ENCODE measurements at places on chromosomes 3 and 15. TPM values are rescaled to one million over a fixed set of nuclear protein-coding genes. Genes with fewer than 3 reads are reported as not detected.

DNA sequence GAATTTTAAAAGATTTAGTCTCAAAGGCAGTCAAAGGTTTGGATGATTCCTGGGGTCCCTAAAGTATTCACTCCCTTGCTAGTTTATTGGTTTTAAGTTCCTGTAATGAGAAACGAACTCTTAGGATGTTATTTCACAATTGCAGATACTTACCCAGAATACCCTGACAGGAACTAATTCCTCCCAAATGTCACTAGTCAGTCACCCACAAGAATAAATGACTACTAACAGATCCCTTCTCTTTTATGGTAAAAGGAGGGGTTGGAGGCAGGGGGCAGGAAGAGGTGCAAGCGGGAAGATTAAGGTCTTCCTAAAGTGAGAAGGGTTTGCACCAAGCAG is 174.2 kb upstream of the SLC2A2 start:
- no peaks in the 10 kb centered on the region for H3K27me3 ChIP-seq
- no peak for DNase-seq
- H3K4me3 ChIP-seq = no peak overlapping the region
- H3K27ac ChIP-seq = peak overlapping the region; percentile 50
- peaks cover 18% of the 10 kb centered on the region for H3K4me1 ChIP-seq
- no peaks in the 10 kb centered on the region for H3K36me3 ChIP-seq

GRCh38 chr3:32316319-32316718 is 75.3 kb upstream of the CMTM7 start:
- no peaks in the 10 kb centered on the region for H3K36me3 ChIP-seq
- H3K27me3 ChIP-seq = no peaks in the 10 kb centered on the region
- DNase-seq = no peak
- H3K27ac ChIP-seq = no peak overlapping the region
- no peak overlapping the region for H3K4me3 ChIP-seq

GRCh38 chr15:38895326-38896255 is 331.0 kb upstream of the RASGRP1 start:
- DNase-seq = no peak
- no peak overlapping the region for H3K4me3 ChIP-seq
- H3K27me3 ChIP-seq = no peaks in the 10 kb centered on the region
- H3K4me1 ChIP-seq = no peaks in the 10 kb centered on the region
- no peak overlapping the region for H3K27ac ChIP-seq

- peak; percentile 39 for DNase-seq
- no peak overlapping the region for H3K27ac ChIP-seq
- no peak overlapping the region for H3K4me3 ChIP-seq
- no peaks in the 10 kb centered on the region for H3K4me1 ChIP-seq
Measured at GRCh38 chr3:177410730-177411129, 213.4 kb upstream of the TBL1XR1 start.

DNA sequence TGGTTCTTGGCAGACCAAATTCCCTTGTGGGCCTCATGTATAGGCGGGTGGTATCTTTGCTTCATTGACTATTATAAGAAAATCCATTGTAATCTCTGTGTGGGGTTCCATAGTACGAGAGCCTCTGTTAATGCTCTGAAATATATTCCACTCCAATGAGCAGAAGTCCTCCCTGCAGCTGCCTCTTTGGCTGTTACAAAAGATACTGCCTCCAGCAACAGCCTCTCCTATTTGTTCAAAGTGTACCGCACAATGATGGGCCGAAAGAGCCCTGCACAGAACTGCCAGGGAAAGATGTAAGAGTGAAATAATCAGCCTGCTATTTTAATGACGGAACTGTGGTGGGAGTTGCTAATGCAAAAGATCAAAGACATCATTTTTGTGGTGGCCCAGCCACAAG is 48.9 kb downstream of the GRK7 start:
- no peak overlapping the region for H3K27ac ChIP-seq
- no peak for DNase-seq
- no peaks in the 10 kb centered on the region for H3K27me3 ChIP-seq
- no peaks in the 10 kb centered on the region for H3K36me3 ChIP-seq
- peaks cover 2% of the 10 kb centered on the region for H3K4me1 ChIP-seq

DNA sequence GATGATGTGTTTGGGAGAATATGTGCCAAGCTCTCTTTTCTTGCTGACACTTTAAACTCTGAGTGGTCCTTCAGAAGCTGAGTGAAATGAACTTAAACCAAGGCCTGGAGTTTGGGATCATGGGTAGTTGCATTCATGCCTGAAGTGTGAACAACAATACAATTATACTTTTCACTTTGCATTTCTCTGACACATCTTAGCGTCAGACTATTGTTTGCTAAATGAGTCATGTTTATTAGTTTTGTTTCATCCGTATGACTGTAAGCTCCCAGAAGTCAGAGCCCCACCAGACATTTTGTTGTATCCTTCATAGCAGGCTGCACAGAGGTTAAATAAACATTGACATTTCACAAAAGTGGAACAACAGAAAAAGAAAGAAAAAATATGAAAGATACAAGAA is 542.6 kb downstream of the TUSC7 start:
- H3K4me3 ChIP-seq = no peak overlapping the region
- H3K4me1 ChIP-seq = no peaks in the 10 kb centered on the region
- no peak overlapping the region for H3K27ac ChIP-seq

DNA sequence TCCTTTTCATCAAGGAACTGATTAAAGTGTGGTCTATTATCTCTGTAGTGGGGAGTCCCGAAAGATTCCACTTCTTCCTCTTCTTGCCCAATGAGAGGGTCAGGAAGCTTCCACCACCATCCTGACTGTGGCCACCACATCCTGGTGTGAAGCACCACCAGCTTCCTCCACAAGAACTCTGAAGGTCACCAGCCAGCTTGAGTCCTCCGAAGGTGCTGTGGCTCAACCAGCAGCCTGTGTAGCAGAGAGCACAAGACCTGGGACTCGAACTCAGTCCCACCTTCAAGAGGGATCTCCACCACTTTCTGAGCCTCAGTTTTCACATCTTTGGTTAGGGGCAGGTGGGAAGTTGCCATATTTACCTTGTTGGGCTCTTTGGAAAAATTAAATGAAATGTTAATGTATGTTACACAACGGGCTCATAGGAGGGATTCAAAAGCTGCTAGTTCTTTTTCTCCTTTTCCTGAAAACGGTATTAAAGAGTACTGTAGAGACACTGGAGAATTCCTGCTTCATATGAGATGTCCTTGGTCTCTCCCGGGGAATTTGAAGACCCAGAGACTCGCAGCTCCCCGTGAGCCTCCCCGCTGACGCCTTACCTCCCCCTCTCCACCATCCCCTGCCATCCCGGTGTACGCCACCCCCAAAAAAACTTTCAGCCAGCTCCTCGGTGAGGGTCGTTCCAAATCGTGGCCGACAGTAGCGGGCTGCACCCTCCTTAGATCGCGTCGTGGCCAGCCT is 816 bp upstream of the ACAN start:
- H3K27me3 ChIP-seq = peaks cover 6% of the 10 kb centered on the region
- DNase-seq = no peak
- H3K4me3 ChIP-seq = no peak overlapping the region
- no peak overlapping the region for H3K27ac ChIP-seq

DNA sequence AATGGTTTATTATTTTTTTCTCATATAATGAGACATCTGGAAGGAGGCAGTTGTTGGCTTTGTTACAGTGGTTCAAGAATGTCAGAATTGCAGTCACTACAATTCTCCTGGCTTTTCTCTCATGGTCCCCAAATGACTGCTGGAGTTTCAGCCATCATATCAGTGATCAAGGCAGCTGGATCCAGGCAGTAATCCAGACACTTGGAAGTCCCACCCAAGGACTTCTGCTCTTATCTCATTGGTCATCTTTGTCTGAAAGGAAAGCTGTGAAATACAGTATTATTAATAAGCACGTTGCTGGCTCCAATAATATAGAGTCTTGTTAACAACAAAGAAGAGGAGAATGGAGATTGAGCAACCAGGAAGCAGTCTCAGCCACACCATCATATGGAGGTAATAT is 22.9 kb upstream of the MED12L start:
- H3K27ac ChIP-seq = no peak overlapping the region
- H3K36me3 ChIP-seq = no peaks in the 10 kb centered on the region
- no peak for DNase-seq
- H3K27me3 ChIP-seq = no peaks in the 10 kb centered on the region
- no peak overlapping the region for H3K4me3 ChIP-seq

The INTS14 gene
- total RNA-seq = 38.2 TPM

The CAV3 gene
- total RNA-seq = not detected

The PCCB gene
- 23.0 TPM for total RNA-seq

DNA sequence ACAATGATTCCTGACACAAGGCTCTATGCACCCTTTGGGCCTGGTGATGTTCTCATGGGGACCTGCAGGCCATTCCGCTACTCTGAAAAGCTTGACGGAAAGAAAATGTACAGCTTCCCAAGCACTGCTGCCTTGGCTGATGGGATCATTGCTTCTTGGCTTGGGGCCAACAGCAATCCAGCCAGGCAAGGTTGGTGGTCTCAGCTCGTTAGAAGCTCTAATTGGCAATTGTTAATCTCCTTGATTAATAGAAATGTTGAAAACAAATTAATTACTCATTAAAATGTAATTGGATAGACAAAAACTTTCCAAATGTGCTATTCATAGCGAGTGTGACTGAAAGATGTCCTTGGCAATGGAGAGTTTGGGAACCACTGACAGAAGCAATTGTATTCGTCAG is 16.3 kb upstream of the MYZAP start:
- no peaks in the 10 kb centered on the region for H3K27me3 ChIP-seq
- no peak overlapping the region for H3K27ac ChIP-seq
- peak; percentile 82 for DNase-seq
